Spinal cord (tissue), 10 donors: ENCODE measurements at places on chromosomes 6 and 20. TPM values are rescaled to one million over a fixed set of nuclear protein-coding genes. Genes with fewer than 3 reads are reported as not detected.

The PNISR gene
- polyA plus RNA-seq, result 203 TPM

The MAS1 gene
- polyA plus RNA-seq, result 0.05 TPM

The AIF1 gene
- 27.8 TPM for polyA plus RNA-seq

The NPEPL1 gene
- polyA plus RNA-seq, result 56.6 TPM

The DDO gene
- 0.98 TPM for polyA plus RNA-seq

The TSBP1 gene
- 0.27 TPM for polyA plus RNA-seq

The FOXO3 gene
- polyA plus RNA-seq, result 32.1 TPM

The FUT9 gene
- polyA plus RNA-seq, result 24.8 TPM

The GSTA3 gene
- not detected for polyA plus RNA-seq

The RIPPLY2 gene
- 13.3 TPM for polyA plus RNA-seq

The CFAP206 gene
- 4.4 TPM for polyA plus RNA-seq

The OOEP gene
- not detected for polyA plus RNA-seq

The RIMS4 gene
- polyA plus RNA-seq, result 50.9 TPM

The HAO1 gene
- not detected for polyA plus RNA-seq

The PRKN gene
- 8.9 TPM for polyA plus RNA-seq

The CAGE1 gene
- not detected for polyA plus RNA-seq

The SSTR4 gene
- 0.89 TPM for polyA plus RNA-seq

The CST2 gene
- polyA plus RNA-seq, result not detected

The PSORS1C2 gene
- polyA plus RNA-seq, result not detected

The GHRH gene
- not detected for polyA plus RNA-seq

The CEP85L gene
- polyA plus RNA-seq, result 7.7 TPM
